GM12892 (cell line): ENCODE measurements at places on chromosomes 3 and 15.

DNA sequence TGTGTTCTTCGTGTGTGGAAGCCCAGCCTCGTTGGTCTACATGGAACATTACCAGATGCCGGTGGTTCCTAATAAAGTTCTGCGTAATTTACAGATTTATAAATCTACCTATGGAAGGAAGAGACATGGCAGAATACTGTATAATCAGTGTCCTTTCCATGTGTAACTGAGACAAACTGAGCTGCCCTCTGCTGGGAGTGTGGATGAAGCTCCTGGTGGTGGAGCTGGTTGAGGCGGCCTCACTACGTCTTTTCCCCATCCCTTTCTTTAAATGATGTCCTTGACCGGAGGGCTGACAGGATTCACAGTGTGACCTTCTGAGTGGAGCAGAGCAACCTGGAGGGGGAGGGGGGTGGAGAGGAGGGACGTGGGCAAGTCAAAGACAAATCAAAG lies 267.0 kb upstream of the CHRM5 start:
- no peak for DNase-seq

GRCh38 chr3:179000144-179000543 lies 71.5 kb downstream of the ZMAT3 start:
- no peak for DNase-seq

- DNase-seq: no peak
These were observed 25.4 kb downstream of the PPM1L start for GRCh38 chr3:160781402-160781801.

GRCh38 chr3:154758109-154758868 lies 321.8 kb upstream of the MME start:
- DNase-seq: no peak

DNA sequence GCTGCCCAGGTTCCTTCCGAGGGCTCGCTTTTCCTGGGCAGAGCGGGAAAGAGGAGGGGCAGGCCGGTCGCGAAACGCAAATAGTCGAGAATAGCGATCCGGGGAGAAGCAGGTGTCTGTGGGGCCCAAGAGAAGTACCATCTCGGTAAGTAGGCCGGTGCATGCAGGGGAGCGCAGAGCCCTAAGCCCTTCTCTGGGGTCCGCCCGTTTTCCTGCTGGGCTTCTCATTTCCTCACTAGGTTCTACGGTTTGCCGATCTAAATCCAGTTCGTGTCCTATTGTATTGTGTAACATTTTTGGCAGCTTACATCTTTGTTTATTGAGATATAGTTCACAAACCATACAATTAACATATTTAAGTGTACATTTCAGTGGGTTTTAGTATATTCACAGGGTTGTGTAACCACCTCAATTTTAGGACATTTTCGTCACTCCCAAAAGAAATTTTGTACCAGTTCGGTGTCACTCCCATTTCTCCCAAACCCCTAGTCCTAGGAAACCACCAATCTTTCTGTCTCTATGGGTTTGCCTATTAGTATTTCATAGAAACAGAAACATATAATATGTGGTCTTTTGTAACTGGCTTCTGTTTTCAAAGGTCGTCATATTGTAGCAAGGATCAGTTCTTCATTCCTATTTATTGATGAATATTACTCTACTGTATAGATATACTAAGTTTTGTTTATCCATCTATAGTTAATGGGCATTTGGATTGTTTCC lies 6.8 kb upstream of the TRIM69 start:
- DNase-seq: no peak

DNA sequence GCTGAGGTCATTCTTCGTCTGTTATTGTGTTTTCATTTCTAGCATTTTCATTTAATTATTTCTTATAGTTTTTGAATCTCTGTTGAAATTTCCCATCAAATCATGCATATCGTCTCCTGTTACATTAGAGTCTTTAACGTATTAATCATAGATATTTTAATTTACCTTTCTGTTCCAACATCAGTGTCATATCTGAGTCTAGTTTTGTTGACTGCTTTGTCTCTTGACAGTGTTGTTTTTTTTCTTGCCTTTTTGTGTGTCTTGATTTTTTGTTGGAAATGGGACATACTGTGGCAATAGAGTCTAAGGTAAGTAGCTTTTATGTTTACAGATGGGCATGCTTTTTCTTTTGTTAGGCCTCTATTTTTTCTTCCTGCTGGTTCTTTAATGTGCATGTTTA lies 286.8 kb upstream of the THRB start:
- no peak for DNase-seq

DNA sequence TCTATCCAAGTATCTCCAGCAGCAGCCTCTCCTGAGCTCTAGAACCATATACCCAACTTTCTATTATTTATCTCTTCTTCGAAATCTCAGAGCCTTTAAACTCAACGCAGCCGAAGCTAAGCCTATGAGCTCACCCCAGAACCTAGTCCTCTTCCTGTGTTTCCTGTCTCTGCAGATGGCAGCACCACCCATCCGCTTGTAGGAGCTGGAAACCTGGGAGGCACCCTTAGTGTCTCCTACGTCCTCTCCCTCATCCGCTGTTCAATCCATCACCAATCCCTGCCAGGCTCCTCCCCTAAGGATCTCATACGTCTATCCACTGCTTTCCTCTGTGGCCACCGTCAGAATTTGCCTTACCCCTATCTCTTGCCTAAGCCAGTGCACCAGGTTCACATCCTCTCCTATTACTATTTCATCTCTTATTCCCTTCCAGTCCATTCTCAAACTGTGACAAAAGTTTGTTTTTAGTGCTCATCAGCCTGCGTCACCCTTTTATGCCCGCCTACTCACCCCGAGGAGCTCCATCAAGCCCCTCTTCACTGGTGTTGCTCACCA lies 9.6 kb downstream of the VGLL4 start:
- no peak for DNase-seq

DNA sequence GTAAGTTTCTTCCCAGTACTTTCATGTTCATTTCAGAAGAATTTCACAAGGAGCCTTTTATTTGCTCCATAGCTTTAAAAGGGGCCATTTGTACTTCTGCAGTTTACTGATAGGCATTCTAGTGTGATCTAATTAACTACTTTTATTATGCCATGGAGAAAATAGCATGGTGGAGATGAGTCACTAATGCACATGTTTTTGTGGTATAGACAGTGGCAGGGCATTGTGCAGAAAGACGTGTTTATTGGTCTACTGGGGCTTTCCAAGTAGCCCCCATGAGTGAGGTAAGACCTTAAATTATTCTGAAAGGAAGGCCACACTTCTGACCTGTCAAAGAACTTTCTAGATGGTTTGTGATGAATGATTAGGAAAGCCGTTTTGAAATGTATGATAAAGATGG lies 810.0 kb upstream of the NR2F2 start:
- no peak for DNase-seq

- no peak for DNase-seq
These were observed 207.9 kb upstream of the COL8A1 start for GRCh38 chr3:99430348-99431134.

GRCh38 chr3:134718726-134719125 lies 67.9 kb upstream of the KY start:
- no peak for DNase-seq

DNA sequence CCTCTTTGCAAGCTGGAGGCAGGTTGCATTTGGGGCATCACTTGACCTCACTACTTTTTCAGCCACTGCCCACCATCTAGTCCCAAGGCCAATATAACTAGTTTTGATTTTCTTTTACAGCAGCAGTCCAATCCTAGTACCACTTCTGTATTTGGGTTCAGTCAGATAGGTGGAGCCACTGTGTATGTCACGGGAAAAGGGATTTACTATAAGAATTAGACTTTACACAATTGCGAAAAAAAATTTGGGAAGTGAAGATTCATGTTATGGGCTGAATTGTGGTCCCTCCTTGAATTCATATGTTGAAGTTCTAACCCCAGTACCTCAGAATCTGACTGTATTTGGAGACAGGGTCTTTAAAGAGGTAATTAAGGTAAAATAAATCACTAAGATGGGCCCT lies 37.4 kb upstream of the NMNAT3 start:
- no peak for DNase-seq
